Activated naive CD4-positive, alpha-beta T cell treated with anti-CD3 and anti-CD28 coated beads, Interleukin-2, amount 10 ng/mL, durations not matched to agents 7 days and 5 days (primary cell): ENCODE measurements at places on chromosomes 2 and 18.

DNA sequence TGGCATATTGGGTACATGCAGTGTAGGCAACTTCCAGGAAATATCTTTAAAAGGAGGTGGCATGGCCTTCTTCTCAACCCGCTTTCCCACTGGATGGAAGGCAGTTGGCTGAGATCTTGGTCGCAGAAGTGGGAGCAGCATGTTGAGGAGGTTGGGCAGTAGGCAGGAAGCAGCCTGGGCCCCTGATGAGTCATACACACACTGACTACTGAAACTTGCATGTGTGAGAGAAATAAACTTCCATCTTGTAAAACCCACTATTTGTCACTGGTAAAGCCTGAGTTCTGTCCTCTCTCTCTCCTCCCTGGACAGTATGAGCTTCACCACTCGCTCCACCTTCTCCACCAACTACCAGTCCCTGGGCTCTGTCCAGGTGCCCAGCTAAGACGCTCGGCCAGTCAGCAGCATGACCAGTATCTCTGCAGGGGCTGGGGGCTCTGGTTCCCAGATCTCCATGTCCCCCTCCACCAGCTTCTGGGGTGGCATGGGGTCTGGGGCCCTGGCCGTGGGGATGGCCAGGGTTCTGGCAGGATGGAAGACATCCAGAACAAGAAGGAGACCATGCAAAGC lies 233.8 kb upstream of the SPRED2 start:
- DNase-seq, result no peak

DNA sequence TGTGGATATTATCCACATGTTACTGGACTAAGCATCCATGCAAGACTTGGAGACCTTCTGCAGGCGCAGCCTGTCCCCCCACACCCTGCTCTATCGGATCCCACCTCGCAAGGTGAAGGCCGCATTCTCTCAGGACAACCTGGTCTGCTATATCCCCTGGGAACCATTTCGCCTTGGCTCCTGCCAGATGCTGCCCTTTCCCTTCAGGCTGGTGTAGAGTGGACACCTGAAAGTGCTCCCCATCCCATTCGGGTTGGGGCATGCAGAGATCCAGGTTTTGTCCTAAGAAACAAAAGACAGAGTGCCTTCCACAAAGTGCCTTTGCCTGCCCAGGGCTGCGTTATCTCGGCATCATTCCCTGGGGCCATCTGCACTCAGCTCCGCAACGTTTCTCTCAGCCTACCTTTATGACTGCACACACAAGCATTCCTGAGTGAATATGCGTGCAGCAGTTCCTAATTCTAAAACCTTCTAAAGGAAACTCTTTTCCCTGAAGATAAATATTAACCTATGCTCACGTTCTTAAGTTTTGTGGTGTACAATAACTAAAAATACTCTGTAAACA lies 20.5 kb downstream of the FHL2 start:
- no peak for DNase-seq

GRCh38 chr2:54013996-54014395 lies 43.2 kb upstream of the PSME4 start:
- peak; percentile 40 for DNase-seq

GRCh38 chr2:179020156-179020750 lies 29.7 kb downstream of the CCDC141 start:
- DNase-seq, result peak; percentile 61

- no peak for DNase-seq
Measured at GRCh38 chr2:24863641-24864040, 56.4 kb downstream of the ADCY3 start.

GRCh38 chr2:34254272-34254878 lies 655.3 kb upstream of the FAM98A start:
- no peak for DNase-seq

DNA sequence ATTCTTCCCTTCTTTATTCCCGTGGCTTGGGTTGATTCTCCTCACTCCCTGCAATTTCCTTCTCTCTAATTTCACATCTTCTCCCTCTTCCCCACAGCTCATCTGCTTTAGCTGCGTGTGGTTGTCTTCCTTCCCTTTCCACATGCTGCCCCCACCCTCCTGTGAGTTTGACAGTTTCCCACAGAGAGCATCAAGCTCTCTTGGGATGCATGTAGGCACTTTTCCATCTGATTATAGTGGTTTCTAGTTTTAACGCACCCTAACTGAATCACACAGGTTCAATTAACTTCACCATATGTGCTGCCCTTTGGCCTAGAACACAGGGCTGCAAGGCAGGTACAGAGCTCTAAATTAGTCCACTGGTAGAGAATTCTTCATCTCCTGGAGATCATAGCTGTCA lies 110.5 kb downstream of the TACR1 start:
- no peak for DNase-seq

- DNase-seq, result no peak
Measured at GRCh38 chr2:67272195-67272594, 124.9 kb upstream of the ETAA1 start.

DNA sequence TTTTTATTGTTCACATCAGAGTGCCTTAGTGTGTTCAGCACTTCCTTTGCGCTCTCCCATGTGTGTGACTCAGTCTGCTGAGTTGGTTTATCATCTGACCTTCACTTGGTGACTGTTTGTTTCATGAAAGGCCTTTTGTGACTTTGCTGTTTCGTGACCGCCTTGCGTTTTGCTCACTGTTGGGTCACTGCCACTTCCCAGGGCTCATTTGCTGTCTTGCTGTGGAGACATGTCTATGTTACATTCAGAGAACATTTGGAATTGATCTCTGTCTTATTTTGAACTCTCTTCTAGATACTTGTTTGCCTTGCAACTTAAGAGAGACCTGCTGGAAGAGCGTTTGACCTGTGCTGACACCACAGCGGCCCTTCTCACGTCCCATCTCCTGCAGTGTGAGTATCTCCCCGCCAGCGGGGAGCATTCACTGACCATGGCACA lies 54.7 kb downstream of the FARP2 start:
- DNase-seq, result no peak

GRCh38 chr2:84879584-84880394 lies 1.1 kb downstream of the TRABD2A start:
- DNase-seq, result peak; percentile 64
